ENCODE measurements at places on chromosomes 2 and 18.

DNA sequence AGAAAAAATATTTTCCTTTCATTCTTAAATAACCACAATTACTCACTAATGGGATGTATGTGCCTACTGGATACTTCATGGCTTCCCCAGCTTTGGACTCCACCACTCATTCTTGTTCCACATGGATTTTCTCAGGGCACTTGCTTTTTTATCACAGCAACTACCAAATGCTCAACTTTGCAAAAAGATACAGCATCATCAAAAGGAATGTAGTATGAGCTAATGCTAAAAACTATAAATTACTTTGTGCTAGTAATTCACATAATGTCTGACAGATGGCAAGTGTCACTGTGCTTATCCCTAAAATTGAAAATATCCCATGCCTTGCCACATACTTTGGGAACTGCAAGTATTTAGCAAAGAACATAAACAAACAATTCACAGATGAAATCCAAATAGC lies 130.4 kb upstream of the ZFP36L2 start:
- DNase-seq = no peak

DNA sequence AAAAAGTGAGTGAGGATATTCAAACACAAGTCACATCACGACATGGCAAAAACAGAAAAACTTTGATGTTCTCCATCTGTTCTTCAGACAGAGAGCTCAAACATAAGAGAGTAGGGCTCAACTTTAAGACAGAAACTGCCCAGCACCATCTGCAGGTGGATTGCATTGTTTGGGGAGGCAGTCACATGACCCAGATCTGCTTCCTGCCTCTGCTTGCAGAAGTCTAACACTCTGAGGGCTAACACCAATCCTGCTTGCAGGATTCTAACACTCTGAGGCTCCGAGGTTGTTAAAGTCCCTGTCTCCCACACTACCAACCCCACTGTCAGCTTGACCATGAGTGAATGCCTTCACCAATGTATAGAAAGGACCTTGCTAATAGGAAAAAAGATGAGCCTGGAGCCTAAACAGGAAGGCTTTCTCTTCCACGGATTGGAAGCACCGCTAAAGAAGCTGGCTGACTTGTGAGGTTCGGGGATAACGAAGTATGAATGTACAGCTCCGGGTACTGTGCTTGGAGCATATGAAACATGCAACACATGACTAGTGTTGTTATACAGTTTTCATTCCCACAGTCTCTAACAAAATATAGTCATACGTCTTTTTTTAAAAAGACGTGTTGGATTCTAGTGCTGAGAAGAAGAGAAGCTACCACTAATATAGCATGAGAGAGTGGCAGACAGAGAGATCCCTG lies 176.6 kb upstream of the CREB1 start:
- DNase-seq = no peak

DNA sequence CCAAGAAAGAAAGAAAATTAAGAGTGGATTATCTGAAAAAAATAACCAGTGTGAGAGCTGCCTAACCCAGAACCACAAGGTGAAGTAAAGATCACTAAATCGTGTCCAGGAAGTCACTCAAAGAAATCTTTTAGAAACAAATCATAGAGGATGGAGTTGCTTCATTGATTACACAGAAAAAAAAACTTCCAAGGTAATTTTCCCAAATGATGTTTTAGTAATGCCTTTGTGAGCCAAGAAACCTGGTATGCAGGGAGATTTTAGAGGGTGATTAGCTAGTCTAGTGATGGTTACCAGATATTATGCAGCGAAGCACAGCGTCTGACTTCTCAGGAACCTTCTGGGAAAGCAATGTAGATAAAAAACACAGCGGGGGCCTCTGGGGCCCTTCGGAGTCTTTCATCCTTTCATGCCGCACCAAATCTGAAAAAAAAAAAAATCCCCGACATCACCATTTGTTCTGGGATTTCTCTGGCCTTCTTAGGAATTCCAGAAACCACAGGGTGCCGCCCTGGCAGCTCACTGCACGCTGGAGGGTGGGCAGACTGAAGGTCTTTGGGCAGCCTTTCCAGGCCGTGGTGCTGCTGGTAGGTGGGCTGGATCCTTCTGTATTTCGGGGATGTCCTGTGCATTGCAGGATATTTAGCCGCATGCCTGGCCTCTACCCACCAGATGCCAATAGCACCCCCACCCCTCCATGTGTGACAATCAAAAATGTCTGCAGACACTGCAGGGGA lies 17.3 kb downstream of the ALPK2 start:
- no peak for DNase-seq

DNA sequence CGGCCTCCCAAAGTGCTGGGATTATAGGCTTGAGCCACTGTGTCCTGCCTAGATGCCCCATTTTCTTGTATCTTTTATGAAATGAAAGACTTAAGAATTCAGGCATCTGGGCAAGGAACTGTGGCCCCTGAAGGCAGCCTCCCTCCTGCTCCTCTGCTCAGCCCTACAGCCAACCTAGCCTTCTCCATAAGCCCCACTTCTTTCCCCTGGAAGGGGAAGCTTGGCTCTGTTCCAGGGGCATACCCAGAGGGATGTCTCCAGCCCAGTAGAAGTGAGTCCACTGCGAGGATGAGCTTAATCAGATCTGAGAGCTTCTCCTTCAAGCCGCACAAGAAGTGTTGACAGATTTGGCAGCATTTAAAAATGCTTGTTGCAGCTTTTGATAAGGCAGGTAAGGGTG lies 39.7 kb downstream of the RHOB start:
- no peak for DNase-seq

GRCh38 chr2:192307530-192307929 lies 112.8 kb upstream of the TMEFF2 start:
- DNase-seq = no peak

Data from activated CD4-positive, alpha-beta T cell treated with anti-CD3 and anti-CD28 coated beads, Interleukin-2, Interleukin-4, amounts not matched to agents 100 ng/mL and 50 ng/mL, durations not matched to agents 16 hours and 8 hours (primary cell).